Activated CD4-positive, alpha-beta T cell treated with anti-CD3 and anti-CD28 coated beads for 24 hours (primary cell): ENCODE measurements at places on chromosomes 1 and 21.

DNA sequence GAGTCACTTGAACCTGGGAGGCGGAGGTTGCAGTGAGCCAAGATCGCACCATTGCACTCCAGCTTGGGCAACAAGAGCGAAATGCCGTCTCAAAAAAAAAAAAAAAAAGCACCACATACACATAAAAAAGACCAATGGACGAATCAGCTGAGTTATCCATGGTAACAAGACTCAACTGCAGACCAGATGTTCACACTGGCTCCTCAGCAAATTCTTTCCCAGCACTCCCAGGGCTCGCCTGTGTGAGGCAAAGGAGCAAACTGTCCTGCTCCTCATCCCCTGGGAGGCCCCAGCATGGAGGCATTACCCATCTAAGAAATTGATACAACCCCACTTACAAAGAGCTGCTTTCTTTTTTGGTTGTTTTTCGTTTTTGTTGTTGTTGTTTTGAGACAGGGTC, 3.1 kb downstream of the TMEM234 start:
- DNase-seq: no peak

DNA sequence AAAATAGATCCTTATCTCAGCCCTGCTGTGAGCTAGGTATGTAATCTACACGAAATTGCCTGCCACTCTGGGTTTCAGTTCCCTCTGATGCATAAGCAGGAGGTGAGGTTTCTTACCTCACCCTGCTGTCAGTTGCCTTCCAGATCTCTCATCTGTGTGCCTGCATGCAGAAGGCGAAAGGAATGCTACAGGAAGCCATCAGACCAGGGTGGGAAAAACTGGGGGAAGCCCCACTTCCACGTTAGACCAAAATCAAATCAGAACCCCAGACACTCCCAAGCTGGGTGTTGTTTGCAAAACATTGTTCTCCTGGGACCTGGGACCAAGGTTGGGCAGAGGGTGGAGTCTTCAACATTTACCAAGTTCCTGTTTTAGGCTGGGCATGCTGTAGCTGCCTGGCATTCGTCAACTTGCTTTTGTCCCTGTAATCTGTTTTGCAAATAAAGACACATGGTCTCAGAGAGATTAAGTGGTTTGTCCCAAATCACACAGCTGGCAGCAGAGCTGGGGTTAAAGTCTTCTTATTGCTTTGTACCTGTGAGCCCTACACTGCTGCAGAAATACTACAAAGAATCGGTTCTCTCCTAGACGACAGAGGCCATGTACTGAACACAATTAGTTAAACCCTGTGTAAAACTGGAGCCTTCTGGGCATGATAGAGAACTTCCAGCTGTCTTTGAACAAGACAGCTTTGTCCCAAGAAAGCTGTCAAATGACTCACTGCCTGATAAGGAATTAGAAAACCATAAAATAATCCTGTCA, 389.7 kb upstream of the RUNX1 start:
- peak; percentile 0 for DNase-seq

GRCh38 chr1:46171871-46172270, 3.0 kb upstream of the TSPAN1 start:
- DNase-seq: no peak

GRCh38 chr1:100009458-100009857, 39.7 kb downstream of the SLC35A3 start:
- no peak for DNase-seq

- no peak for DNase-seq
These were observed 19.2 kb downstream of the MAB21L3 start for GRCh38 chr1:116130356-116130755.

DNA sequence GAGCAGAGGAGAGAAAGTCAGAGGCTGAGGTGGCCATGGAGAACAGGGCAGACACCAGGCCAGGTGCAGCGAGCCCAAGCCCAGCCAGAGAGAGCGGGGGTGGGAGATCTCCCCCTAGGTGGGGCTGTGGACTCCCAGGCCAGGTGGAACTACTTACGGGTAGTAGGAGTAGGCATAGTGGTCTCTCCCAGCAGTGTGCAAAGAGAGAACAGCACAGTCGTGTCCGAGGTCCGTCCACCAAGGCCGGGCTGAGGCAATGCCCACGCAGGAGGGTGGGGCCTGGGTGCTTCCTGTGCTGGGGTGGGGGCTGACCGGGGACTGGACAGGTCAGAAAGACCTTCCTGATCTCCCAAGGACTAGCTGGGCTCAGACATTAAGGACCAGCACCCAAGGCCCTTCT, 263.7 kb downstream of the PTPRU start:
- DNase-seq: no peak

- no peak for DNase-seq
These were observed 55.8 kb downstream of the NAV1 start for GRCh38 chr1:201594575-201595245.

GRCh38 chr1:32992489-32993323, 28.1 kb upstream of the RNF19B start:
- DNase-seq: peak; percentile 50

DNA sequence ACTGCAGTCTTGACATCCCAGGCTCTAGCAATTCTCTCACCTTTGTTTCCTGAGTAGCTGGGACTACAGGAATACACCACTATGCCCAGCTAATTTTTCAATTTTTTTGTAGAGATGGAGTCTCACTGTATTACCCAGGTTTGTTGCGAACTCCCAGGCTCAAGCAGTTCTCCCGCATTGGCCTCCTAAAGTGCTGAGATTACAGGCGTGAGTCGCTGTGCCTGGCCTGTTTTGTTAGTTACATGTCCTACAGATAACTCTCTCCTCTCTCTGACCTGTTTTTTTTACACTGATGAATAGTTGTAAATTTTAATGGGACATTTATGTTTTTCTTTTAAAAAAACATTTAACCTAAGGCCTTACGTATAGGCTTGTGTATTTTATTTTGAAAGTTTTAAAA, 19.8 kb downstream of the PTBP2 start:
- DNase-seq: no peak

GRCh38 chr1:55039342-55040082, at the start of gene PCSK9:
Gene PCSK9 (plus strand): TSS chr1:55039548. CDS start chr1:55039838, 290 bp downstream.
- no peak for DNase-seq

- DNase-seq: no peak
These were observed 4.6 kb downstream of the OBSCN start for GRCh38 chr1:228212415-228212965.

DNA sequence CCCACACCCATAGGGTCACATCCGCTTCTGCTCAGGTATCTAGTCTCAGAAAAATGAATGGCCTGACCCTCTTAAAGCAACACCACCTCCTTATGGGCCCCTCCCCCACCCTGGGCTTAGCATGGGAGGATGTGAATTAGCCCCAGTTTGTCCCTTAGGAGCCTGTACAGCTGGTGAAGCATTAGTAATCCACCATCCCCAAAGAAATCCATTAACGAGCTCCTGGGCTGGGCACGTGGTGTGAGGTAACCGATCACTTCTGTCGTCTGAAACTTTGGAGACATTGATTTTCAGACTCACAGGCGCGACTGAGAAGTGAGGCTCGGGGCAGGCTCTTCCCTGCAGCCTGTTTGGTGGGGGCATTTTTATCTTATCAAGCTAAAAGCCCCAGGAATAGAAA, 10.5 kb downstream of the RASSF5 start:
- no peak for DNase-seq

GRCh38 chr1:8602471-8603219, 214.8 kb downstream of the RERE start:
- DNase-seq: peak; percentile 7

- DNase-seq: no peak
These were observed 100.4 kb downstream of the LHX8 start for GRCh38 chr1:75234562-75234961.

DNA sequence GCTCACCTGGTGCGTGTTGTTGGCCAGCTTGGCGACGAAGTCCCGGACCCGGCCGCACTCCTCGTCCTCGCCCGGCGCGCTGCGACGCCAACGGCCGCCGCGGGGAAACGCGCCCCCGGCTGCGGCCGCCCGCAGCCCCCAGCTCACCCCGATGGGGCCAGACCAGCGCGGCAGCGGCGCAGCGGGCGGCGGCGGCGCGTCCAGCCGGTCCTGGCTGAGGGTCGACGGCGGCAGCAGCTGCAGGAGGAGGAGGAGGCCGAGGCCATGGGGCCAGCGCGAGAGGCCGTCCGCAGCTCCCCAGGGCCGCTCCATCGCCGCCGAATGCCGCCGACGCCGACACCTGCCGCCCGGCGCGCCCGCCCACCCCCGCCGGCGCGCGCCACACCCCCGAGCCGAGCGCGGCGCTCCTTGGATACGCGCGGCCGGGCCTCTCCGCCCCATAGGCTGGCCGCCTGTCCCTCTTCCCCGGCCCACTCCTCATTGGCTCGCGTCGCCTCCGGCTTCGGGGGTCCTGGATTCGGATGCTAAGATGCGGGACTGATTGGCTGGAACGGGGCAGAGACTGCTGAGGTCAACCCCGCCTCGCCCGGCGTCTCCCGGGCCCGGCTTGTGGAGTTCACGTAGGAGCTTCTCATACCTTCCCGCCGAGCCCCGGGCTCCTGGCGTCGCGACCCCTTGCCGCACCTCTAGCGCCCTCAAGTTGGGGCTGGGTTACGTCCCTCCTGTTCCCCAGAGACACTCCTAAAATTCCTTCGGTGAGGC, at the start of gene SORT1:
Gene SORT1, minus strand, starts transcription at position 338 of the 762 bp plus-strand sequence. Its CDS starts 26 bp downstream, at position 312.
- DNase-seq: peak; percentile 30

DNA sequence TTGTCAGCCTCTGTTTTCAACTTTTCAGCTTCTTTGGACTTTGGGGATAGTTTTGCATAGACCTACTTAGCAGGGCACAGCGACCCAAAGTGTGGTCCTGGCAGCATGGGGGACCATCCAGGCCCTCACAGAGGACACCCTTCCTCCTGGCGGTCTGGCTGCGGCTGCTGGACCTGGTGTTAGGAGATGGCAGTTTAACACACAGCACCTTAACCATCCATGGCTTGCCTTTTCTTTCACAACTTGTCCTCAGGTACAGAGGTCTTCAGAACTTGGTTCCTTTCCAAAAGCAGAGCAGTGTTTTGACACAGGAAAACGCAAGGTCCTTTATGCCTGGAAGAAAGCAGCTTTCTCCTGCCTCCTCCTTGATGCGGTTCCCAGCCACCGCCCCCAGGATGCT, 68.1 kb downstream of the RHOU start:
- DNase-seq: no peak

DNA sequence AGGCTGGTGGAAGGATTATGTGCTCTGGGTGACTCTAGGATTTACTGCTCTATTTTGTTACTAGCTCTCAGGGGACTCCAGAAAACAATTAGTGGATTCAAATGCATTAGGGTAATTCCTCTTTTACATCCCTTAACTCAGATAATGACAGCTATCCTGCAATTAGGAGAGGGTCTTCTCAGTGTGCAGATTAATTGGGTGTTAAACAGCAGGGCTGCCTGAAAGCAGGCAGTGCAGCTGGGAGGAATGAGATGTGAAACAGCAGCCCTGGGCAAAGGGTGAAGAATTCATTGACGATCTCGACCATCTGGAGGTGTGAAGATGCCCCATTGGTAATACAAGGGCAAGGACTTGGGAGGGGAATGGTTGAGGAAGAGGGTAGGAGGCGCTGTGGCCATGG, 66.1 kb downstream of the HTR6 start:
- DNase-seq: no peak

DNA sequence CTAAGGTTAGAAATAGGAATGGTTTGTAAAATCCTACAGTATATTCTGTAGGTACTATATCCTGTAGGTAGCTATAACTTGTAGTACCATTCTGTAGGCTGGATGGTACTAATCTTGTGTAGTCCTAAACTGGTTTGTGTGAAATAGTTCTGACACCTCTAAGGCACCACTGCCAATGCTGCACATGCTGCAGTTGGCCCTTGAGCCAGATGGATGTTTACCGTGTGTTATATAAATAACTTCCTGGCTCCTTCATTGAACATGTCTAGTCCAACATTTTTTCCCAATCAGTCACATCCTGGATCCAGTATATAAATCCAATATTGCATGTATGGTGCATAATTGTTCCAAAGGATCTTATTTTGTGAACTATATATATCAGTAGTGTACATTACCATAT, 89.5 kb upstream of the GNG4 start:
- no peak for DNase-seq

GRCh38 chr1:32883338-32884031, 2.8 kb upstream of the HPCA start:
- no peak for DNase-seq

DNA sequence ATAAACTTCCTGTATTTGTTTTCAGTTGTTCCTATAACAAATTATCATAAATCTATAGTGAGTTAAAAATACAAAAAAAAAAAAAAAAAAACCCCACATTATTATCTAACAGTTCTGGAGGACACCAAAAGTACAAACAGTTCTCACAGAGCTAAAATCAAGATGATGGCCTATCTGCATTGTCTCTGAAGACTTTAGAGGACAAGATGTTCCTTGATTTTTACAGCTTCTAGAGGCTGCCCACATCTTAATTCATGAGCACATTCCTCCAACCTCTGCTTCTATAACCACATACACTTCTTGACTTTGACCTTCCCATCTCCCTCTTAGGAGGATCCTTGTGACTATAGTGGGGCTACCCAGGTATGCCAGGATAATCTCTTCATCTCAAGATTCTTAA, 806.1 kb downstream of the LTN1 start:
- no peak for DNase-seq

GRCh38 chr1:111468717-111469100, 5.1 kb upstream of the C1orf162 start:
- DNase-seq: no peak

DNA sequence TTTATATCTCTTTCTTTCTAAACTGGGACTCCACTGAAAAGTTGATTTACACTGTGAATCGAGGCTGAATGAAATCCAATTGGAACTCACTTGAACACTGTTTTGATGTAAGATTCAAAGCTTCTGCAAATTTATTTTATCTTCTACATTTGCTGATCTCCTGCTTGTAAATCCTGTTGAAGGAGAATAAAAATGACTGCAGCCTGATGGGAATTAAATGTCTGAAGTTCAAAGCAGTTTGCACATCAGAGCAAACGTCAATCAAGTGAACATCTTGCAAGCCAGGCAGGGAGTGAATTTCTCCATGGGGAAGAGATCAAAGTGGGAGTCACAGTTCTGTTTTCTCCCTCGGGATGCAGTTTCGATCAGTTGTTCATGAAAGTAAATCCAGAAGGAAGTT, 127.2 kb downstream of the CACHD1 start:
- no peak for DNase-seq

GRCh38 chr1:203031467-203031866, 5.2 kb downstream of the PPFIA4 start:
- DNase-seq: no peak

GRCh38 chr1:55078470-55078869, 39.1 kb downstream of the PCSK9 start:
- no peak for DNase-seq

DNA sequence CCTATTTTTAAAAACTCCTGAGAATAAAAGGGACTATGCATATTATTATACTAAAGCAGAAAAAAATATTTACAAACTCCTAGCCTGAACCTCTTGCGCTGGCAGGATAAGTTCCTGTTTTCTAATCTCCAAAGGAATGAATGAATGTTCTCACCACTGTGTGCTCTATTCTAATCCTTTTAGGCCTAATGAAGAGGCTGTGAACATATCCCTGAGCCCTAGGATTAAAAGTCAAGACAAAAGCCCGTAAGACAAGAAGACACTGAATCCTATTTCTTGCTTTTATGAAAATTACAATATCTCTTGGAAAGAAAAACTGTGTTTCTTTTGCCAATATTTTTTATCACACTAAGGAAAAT, 317.5 kb downstream of the HHAT start:
- DNase-seq: no peak

- no peak for DNase-seq
These were observed 23.8 kb downstream of the RPS27 start for GRCh38 chr1:154014154-154014907.
